Activated CD8-positive, alpha-beta memory T cell treated with anti-CD3 and anti-CD28 coated beads, Interleukin-2, amount 10 ng/mL, durations not matched to agents 7 days and 5 days (primary cell): ENCODE measurements at places on chromosomes 3 and 15. TPM values are rescaled to one million over a fixed set of nuclear protein-coding genes. Genes with fewer than 3 reads are reported as not detected.

Gene CSPG5
- 0.32 TPM for total RNA-seq

DNA sequence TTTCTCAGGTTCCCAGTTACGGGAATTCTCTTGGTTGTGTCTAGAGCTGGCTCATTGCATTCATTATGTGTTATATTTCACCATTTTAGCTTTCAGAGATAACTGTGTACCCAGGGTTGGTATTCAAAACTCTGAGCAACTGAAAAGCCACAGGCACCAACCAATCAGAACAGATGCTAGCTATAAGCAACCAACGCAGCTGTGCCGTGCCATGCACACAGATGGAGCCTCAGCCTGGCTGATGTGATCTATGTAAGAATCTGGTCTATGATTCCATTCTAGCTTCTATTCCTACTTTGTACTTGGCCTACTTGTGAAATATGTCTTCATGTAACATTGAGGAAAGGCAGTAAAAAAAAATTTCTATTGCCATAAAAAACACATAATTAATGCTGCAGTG is 95.0 kb upstream of the CCDC80 start:
- H3K36me3 ChIP-seq, result peaks cover 2% of the 10 kb centered on the region
- no peaks in the 10 kb centered on the region for H3K27me3 ChIP-seq
- H3K4me3 ChIP-seq, result no peak overlapping the region
- peaks cover 47% of the 10 kb centered on the region for H3K4me1 ChIP-seq
- H3K27ac ChIP-seq, result peak overlapping the region; percentile 70

DNA sequence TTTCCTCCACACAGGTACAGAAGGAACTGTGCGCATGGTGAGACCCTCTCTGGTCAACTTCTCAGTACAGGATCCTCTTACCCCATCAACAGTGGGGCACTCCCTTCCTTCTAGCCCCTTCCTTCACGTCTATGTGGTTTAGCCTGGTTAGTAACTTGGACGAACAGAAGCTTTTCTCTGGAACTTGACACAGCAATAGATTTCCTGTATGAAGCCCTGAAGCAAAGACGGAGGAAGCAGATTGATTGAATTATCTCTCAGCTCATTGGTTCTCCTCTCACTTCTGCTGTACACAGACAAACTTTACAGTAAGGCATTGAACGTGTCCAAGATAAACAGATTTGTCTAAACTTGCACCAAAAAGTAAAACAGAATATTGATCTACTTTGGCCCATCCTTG is at the start of gene CD200R1:
TSS of gene CD200R1 (minus strand) at position 210 of the 400 bp plus-strand sequence. CDS start 246 bp downstream, outside the sequence.
- H3K36me3 ChIP-seq, result peaks cover 12% of the 10 kb centered on the region
- no peak for DNase-seq
- no peaks in the 10 kb centered on the region for H3K27me3 ChIP-seq
- H3K27ac ChIP-seq, result peak within 1 kb of the TSS; percentile 90
- peak within 1 kb of the TSS; percentile 87 for H3K4me3 ChIP-seq
- peaks cover 65% of the 10 kb centered on the region for H3K4me1 ChIP-seq

- no peaks in the 10 kb centered on the region for H3K4me1 ChIP-seq
- no peak overlapping the region for H3K4me3 ChIP-seq
- no peaks in the 10 kb centered on the region for H3K36me3 ChIP-seq
- H3K27ac ChIP-seq, result no peak overlapping the region
Measured at GRCh38 chr3:63089007-63089750, 188.9 kb upstream of the SYNPR start.

Gene TM2D3
- 43.2 TPM for total RNA-seq

Gene AP3B2
- total RNA-seq, result not detected
